ENCODE measurements at places on chromosomes 7 and 10.

GRCh38 chr10:129120441-129120840 lies 346.6 kb upstream of the MGMT start:
- DNase-seq: no peak

GRCh38 chr10:43181146-43181545 lies 42.9 kb downstream of the CSGALNACT2 start:
- no peak for DNase-seq

- no peak for DNase-seq
Observed at GRCh38 chr7:116670409-116671015, 1.5 kb upstream of the MET start.

GRCh38 chr10:69787681-69788080 lies 14.0 kb upstream of the COL13A1 start:
- DNase-seq: no peak

- DNase-seq: no peak
Observed at GRCh38 chr10:31101123-31101522, 69.5 kb upstream of the ZNF438 start.

DNA sequence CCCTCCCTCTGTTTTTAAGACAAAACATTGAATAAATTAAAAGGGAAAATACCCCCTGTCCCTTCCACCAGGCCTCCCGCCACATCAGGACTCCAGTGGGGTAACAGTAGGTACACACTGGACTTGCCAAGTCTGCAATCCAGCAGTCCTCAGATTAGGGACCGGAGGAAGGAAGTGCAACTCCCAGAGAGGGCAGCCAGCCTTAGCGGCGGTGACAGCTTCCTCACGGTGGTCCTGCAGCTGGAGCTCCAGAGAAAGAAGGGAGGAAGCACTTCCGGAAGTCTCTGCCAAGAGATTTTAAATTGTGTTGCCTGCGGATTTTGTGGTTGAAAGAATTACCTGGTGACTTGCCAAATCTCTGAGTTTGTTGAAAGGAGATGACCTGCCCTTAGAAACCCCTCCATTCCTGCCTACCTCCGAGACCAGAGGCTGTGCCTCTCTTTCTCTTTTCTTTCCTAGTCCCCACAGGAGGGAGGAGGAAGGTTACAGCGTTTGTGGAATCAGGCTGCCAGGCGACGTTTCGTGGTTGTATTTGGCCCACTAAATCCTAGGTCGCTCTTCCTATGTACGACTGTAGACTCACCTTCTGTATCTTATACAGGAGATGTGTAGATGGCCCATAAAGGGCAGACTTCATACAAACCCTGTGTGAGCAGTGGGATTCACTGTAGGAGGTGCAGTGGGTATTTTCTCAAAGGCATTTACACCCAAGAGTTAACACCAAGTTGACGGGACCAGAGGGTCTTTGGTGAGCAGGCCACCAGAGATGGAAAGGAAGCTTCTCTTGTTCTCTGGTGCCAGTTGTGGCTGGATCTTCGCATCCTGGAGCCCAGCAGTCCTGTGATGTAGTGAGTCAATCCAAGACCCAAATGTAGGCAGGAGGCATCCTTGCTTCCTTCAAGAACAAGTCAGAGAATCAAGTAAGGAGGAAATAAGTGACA lies 77.9 kb downstream of the INSIG1 start:
- DNase-seq: no peak

DNA sequence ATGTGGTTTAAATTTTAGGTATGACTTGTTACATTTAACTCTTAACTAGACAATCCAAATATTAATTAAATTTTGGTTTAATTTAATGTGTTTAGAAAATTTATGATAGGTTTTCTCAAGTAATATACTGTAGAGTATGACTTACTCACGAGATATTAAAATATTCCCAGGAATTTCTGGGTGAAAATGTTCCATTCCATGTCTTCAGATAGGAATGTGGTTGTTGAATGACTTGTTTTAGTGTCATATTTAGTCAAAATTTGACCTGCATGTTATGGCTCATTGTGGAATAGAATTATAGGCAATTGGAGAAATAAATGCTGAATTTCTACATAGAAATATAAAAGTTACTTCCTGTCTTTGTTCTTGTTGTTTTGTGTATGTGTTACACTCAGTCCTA lies 46.7 kb downstream of the SHOC2 start:
- DNase-seq: no peak

DNA sequence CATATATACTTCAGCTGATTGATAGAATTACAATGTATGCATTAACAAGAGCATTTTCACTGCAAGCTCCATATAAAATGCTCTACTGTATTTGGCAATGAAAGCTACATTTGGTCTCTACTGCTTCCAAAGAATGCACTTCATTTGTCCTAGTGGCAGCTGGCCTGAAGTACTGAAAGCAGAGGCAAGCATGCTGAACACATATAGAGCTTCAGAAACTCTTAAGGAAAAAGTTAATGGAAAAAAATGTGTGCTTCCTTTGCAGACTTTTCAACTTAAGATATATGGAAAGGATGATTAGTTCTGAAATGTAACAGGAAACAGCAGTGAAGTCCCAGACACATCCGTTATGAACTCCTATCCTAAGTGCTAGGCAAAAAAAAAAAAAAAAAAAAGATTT lies 537.1 kb upstream of the POM121L12 start:
- DNase-seq: peak; percentile 0

DNA sequence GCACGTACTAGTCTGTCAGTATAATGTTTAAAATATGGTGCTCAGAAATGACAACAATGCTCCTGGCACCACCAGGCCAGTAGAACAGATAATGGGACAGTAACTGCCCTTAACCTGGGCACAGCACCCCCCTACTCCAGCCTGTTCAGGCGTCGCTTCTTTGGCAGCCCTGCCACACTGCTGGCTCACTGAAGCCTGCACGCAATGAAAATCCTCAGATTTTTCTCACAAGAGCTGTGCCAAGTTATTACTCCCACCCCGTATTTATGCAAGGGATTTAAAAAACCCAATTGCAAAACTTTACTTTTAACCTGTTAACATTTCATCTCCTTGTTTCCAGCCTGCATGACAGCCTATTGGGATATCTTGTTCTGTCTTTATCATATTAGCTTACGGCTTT lies 56.6 kb upstream of the LAMB1 start:
- DNase-seq: no peak

- DNase-seq: peak; percentile 40
Observed at GRCh38 chr10:68560943-68561864, 1.1 kb downstream of the TET1 start.

DNA sequence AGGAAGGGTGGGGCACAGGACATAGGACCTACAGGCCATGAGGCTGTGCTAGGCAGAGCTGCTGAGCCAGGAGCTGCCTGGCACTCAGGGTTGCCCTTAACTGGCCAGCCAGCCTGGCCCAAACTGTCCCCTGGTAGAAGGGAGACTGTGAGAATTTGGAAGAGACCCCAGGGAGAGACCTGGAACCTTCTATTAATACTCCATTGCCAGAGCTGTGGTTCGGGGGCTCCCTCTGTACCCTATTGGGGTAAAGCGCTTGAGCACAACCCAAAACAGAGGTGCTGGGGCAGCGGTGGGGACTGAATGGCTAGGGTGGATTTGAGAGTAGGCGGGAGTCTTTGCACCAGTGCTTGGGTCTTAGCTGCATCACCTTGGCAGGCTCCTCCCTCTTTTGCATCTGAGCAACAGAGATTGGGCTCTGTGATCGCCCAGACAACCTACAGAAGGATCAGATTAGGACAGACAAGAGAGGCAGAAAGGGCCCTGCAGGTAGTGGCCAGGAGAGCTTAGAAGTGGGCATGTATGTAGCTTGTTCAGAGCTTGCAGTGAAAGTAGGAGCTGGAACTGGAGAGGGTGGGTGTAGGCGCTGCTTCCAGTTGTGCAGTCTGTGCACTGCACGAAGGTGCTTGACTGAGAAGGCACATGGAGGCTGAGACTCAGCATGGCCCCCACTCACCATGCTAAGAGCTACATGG lies 53.3 kb downstream of the ADCYAP1R1 start:
- DNase-seq: no peak

Data from renal pelvis (tissue), 12 donors.